Tibial artery (tissue), 4 donors: ENCODE measurements at places on chromosomes 5 and 9.

DNA sequence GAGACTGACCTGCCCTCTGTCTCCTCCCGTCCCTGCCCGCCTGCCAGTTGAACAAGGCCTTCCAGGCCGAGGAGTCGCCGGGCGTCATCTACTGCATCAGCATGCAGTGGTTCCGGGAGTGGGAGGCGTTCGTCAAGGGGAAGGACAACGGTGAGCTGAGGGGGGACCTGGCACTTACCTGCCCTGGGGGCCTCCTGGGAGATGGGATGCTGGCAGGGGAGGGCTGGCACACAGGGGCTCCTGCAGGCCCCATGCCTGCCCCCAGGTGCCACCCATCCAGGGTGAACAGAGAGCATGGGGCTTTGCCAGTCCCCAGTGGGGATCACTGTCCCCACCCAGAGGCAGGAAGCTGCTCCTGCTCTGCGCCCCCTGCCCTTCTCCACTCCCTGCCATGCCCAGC, 43.0 kb downstream of the USP20 start:
- no peak for DNase-seq
- no peaks in the 10 kb centered on the region for H3K27me3 ChIP-seq
- H3K27ac ChIP-seq, result no peak overlapping the region
- H3K4me3 ChIP-seq, result no peak overlapping the region
- H3K4me1 ChIP-seq, result no peaks in the 10 kb centered on the region
- no peaks in the 10 kb centered on the region for H3K36me3 ChIP-seq

DNA sequence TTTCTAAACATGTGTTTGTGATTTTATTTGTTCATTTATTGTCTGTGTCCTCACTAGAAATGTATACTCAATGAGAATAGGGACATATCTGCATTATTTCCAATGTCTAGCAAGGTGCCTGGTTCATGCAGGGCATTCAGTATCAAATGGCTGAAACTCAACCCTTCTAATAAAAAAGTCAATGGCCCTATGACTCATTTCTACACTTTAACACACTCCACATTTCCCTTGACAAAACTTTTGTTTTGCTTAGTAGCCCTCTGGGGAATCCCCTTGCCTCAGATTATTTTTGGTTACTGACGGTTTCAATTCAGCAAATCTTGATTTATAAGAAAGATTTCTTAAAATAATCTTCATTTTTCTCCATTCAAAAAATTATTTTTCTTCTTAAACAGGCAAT, 206.0 kb upstream of the DMRTA1 start:
- H3K27me3 ChIP-seq, result no peaks in the 10 kb centered on the region
- no peak overlapping the region for H3K4me3 ChIP-seq
- H3K27ac ChIP-seq, result no peak overlapping the region
- H3K4me1 ChIP-seq, result no peaks in the 10 kb centered on the region
- no peaks in the 10 kb centered on the region for H3K36me3 ChIP-seq
- no peak for DNase-seq

DNA sequence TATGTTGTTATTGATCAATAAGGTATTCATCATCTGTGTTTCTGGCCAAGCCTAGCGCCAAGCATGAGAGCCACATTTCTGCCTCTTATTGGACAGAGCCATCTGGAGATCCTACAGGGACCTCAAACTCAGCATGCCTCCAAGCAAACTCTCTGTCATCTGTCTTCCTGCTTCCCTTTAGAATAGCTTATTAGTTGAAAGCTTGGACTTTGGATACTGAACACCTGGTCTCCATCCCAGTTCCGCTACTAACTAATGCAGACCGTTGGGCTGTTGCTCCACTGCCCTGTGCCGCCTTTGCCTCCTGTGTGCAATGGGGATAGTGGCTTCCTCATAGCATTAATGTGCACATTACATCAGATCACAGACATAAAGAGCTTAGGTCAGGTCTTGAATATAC, 65.5 kb downstream of the MAP1B start:
- no peak overlapping the region for H3K27ac ChIP-seq
- no peaks in the 10 kb centered on the region for H3K36me3 ChIP-seq
- no peaks in the 10 kb centered on the region for H3K4me1 ChIP-seq
- no peak for DNase-seq

DNA sequence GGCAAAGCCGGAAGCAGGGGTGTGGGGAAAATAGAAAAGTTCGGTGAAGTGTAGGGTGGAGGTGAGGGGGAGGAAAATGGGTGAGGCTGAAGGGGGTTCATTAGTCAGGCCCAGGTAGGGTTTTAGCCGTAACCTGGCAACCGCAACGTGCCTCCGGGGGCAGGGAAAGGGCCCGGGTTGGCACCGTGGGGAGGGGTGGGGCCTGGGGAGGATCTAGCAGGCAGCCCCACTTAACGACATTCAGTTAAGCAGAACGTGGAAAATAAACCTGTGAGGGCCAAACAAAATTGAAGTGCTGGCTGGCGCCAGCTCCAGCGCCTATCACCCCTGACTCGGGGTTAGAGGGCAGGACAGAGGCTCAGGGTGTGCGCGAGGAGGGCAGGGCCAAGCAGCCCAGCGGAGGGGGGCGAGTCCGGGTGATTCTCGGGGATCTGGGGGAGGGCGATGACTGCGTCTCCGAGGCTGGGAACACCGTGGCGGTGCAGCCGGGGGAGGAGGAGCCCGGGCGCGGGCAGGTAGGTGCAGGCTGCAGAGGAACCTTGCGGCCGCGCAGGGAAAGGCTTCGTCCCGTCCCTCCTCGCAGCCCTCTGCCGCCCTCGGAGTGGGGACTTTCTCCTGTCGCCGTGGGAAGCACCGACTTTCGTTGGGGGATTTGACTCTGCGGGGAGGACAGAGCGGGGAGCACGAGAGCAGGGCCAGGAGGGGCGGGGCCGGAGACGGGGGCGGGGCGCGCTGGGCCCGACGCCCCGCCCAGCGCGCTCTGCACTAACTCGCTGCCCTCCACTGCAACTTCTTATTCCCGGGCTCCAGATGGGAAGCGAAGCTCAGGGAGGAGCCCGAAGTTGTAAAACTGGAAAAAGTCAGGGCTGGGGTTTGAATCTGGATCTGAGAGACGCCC, 5.1 kb downstream of the RGS14 start:
- no peaks in the 10 kb centered on the region for H3K36me3 ChIP-seq
- DNase-seq, result no peak
- no peaks in the 10 kb centered on the region for H3K4me1 ChIP-seq
- H3K27me3 ChIP-seq, result no peaks in the 10 kb centered on the region
- H3K4me3 ChIP-seq, result peak overlapping the region; percentile 54

- H3K4me3 ChIP-seq, result no peak overlapping the region
- no peaks in the 10 kb centered on the region for H3K27me3 ChIP-seq
- no peaks in the 10 kb centered on the region for H3K36me3 ChIP-seq
- no peak overlapping the region for H3K27ac ChIP-seq
- DNase-seq, result no peak
Measured at GRCh38 chr5:33490071-33490665, 49.4 kb downstream of the TARS1 start.

GRCh38 chr9:124012368-124013301, 1.1 kb downstream of the LHX2 start:
- H3K4me1 ChIP-seq, result peaks cover 43% of the 10 kb centered on the region
- no peak overlapping the region for H3K27ac ChIP-seq
- no peaks in the 10 kb centered on the region for H3K36me3 ChIP-seq
- peaks cover 37% of the 10 kb centered on the region for H3K27me3 ChIP-seq
- H3K4me3 ChIP-seq, result peak overlapping the region; percentile 26

DNA sequence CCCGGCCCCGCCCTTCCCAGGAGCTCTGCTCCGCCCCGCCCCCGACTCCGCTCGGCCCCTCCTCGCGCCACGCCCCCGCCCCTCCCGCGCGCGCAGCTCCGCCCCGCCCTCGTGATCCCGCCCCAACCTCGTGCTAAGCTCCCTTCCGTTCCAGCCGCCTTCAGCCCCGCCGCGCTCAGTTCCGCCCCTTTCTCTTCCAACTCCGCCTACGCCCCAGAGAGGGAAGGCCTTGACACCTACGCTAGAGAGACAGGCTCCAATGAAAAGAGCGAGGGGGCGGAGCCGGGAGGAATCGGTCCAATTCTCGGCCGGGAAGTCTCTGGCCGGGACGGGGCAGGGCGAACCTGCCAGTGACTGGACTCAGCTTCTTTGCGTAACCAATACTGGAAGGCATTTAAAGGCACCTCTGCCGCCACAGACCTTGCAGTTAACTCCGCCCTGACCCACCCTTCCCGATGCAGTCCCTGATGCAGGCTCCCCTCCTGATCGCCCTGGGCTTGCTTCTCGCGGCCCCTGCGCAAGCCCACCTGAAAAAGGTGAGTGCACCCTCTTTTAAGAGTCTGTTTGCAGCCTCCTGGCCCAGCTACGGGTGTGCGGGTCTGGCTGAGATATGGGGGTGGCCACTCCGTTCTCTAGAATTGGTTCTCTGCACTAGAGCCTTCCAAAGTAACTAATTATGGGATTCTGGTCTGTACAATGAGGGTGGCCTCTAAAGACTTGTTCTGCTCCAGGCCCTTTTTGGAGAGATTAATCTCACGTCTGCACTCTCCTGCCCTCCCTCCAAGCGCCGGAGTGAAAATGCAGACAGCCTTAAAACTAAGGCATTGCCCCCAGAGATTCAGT, at the start of gene GM2A:
Gene GM2A (plus strand): TSS at position 424 of the 843 bp plus-strand sequence. CDS start 32 bp downstream, at position 456.
- H3K4me1 ChIP-seq, result no peaks in the 10 kb centered on the region
- no peaks in the 10 kb centered on the region for H3K36me3 ChIP-seq
- DNase-seq, result peak; percentile 99
- H3K4me3 ChIP-seq, result peak within 1 kb of the TSS; percentile 87
- no peaks in the 10 kb centered on the region for H3K27me3 ChIP-seq

- no peak for DNase-seq
- no peak overlapping the region for H3K27ac ChIP-seq
- no peak overlapping the region for H3K4me3 ChIP-seq
- no peaks in the 10 kb centered on the region for H3K4me1 ChIP-seq
Measured at GRCh38 chr5:180142824-180143610, 66.0 kb downstream of the RASGEF1C start.
